NB4 (cell line): ENCODE measurements at places on chromosomes 2 and 18.

DNA sequence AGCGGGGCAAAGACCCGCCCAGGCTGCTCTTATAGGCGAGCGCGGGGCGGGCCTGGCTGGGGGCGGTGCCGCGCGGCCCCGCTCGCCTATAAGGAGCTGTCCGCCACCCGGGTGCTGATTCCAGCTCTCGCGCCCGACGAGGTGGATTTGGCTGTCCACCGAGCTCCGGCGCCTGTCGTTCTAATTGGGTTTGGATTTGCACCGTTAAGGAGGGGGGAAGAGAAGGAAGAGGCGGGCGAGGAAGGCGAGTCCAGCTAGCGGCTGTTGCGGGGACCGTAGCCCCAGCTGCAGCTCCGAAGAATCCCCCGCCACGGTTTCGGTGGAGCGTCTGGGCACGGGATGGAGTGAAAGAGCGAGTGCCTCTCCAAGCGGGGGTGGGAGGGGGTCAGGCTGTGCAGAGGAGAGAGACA, at the start of gene CNTNAP5:
CNTNAP5 (plus strand) TSS at position 117 of the 410 bp plus-strand sequence. CDS start 364 bp downstream, outside the sequence.
- DNase-seq = peak; percentile 2

DNA sequence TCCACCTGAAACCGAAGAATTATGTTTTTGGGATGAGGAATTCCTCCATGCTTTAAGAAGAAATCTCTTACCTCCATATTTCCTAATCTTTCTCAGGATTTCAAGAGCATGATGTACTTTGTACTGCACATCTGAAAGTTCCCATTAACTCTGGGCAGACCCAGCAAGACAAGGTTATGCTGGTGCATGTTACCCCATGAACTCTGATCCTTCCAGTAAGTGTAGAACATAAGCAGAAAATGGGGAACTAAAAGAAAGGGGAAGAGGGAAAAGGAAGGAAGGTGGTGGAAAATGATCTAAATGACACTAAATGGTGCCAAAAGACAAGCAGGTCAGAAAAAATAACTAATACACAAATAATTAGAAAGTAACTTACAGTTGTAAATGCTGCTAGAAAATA, 50.7 kb downstream of the STRN start:
- peak; percentile 44 for DNase-seq

GRCh38 chr2:216373896-216374295, 1.6 kb upstream of the MARCHF4 start:
- no peak for DNase-seq

DNA sequence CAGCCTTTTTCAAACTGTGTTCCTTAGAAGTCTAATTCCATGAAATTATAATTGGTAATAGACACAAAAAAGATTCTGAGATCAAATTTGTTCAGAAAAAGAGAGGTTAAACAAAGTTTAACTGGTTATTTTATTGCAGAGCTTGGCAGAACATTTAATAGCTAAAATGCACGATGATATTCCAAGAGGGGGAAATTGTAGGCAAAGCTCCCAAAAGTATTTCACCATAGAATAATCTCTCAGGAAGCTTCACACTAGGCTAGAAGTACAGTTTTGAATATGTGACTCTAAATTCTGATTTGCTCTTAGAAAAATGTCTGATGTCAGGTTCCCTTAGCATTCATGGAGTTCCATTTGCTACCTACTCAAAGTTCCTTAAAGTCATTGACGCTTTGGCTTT, 292.4 kb upstream of the SETBP1 start:
- DNase-seq = no peak

DNA sequence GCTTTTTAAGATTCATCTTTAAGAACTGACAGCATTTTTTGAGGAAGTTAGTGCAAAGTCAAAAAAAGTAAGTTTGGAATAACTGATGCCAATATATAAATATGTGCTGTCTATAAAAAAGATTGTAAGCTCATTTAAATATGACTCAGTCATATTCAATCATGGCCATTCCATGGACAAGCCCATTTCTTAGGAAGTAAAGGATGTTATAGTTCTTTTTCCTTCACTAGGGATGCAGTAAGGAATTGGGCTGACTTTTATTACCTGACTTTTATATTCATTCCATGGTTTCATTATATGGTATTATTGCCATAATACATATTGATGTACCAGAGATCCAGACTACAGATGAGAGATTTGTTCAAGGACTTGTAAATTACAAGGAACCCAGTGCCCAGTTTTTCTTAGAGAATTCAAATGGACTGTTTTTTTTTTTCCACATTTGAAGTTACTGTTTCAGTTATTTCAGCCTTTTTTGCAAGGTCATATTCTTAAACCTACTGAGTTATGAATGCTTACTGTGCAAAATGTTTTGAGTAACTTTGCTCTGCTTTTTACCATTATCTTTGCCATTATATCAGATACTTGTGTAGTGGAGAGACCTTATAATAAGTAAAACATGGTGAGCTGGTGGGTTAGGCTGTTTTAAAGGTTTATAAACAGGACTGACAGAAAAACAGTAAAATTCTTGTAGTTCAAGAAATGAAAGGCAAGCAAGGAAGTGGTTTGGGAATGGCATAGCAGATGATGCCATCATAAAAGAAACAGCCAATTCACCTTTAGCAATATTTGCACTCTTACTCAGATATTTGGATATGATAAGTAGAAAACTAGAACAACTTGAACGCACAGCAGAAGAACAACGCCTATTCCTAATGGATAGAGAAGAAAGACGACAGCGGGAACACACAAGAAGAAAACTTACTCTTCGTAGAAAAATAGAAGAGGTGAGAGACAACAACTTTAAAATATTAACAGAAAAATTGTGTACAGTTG, 7.6 kb downstream of the FSIP2 start:
- no peak for DNase-seq

DNA sequence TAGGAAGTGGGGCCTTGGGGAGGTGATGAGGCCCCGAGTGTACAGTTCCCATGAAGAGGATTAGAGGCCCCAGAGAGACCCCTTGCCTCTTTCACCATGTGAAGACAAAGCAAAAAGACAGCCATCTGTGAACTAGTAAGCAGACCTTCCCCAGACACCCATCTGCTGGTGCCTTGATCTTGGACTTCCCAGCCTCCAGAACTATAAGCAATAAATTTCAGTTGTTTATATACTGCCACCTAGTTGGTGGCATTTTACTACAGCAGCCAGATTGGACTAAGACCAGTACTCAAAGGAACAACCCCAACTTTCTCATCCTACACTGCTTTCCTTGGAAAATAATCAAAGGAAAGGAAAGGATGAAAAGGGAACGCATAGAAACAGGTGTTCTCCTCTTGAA, 27.9 kb upstream of the CREG2 start:
- DNase-seq = no peak

GRCh38 chr18:35352283-35352682, 8.1 kb upstream of the ZNF24 start:
- no peak for DNase-seq

- peak; percentile 9 for DNase-seq
Measured at GRCh38 chr2:115880558-115880957, 1438.1 kb downstream of the DPP10 start.

DNA sequence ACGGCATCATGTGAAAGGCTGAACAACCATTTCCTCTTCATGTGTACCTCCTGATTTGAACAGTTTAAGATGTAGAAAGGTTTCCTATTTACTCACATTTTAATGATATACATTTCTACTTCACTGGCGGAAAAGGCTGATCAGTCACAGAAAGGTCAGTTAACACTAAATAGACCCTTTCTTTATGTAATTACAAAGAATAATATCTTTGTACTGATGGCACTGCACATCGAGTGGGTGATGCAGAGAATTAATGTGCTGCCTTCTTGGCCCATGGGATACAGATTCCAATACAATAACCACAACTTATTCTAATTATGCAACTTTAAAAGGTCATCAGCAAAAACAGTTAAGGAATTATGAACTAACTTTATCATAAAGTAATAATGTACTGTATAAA, 328.5 kb upstream of the KLHL14 start:
- DNase-seq = no peak

DNA sequence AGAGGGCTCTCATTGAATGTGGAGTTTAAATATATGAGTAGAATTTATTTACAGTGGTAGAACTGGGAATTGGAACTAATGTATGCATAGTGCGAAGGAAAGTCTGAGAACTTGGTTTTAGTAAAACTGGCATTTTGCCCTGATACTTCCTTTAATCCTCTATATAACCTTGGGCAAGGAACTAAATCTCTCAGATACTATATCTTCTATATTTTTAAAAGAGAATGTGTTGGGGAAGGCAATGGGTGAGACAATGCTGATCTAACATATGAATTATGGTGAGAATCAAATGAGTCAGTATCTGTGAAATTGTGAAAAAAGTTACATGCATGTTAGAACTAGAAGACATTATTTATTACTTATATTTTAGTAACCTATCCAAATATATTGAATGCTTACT, 2109.4 kb upstream of the PIK3C3 start:
- no peak for DNase-seq

- DNase-seq = no peak
Measured at GRCh38 chr18:5451871-5452270, 91.9 kb downstream of the EPB41L3 start.

DNA sequence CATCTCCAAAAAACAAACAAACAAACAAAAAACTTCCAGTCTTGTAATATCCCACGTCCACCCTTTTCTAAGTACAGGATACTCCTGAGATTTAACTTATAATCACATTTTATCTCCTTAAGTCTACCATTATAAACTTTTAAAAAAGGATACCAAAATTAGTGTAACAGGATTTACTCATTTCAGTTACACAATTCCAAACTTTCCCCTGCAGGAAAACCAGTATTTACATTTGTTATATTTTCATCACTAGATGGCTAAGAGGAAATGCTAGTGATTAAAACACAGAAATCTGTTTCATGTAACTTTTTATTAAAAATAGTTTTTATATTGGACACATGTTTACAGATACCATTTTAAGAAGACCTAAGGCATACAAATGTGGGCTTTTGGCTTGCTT, 27.5 kb downstream of the CFAP36 start:
- no peak for DNase-seq

- DNase-seq = no peak
Measured at GRCh38 chr2:71667256-71668182, 214.2 kb downstream of the DYSF start.

DNA sequence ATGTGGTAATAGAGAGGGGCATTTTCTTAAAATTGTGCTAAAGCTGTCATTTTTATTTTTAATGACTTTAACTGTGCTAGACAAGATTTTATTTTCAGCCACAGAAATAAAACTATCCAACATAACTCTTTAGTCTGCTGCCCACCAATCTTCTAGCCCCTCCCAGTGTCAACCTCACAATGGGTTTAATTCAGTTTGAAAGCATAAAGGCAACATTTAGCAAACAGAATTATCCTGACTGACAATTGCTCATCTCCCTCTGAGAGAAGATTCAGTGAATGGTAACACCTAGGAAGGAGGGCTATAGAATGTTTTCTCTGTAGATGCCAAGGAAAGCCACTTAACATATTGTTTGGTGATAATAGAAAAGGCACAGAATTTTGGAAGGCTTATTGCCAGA, 5.2 kb downstream of the ERMN start:
- no peak for DNase-seq

GRCh38 chr18:12645254-12645653, 12.7 kb downstream of the SPIRE1 start:
- DNase-seq = no peak

- no peak for DNase-seq
Measured at GRCh38 chr2:152437276-152438108, 102.5 kb downstream of the FMNL2 start.
